ENCODE measurements at places on chromosomes 4 and X.

- no peak for DNase-seq
Observed at GRCh38 chrX:154354013-154354412, 20.4 kb downstream of the FLNA start.

GRCh38 chrX:153885968-153886903 lies at the start of gene L1CAM:
Gene L1CAM, minus strand, starts transcription at chrX:153886173. Its CDS starts 10,337 bp downstream, at chrX:153875836.
- no peak for DNase-seq

DNA sequence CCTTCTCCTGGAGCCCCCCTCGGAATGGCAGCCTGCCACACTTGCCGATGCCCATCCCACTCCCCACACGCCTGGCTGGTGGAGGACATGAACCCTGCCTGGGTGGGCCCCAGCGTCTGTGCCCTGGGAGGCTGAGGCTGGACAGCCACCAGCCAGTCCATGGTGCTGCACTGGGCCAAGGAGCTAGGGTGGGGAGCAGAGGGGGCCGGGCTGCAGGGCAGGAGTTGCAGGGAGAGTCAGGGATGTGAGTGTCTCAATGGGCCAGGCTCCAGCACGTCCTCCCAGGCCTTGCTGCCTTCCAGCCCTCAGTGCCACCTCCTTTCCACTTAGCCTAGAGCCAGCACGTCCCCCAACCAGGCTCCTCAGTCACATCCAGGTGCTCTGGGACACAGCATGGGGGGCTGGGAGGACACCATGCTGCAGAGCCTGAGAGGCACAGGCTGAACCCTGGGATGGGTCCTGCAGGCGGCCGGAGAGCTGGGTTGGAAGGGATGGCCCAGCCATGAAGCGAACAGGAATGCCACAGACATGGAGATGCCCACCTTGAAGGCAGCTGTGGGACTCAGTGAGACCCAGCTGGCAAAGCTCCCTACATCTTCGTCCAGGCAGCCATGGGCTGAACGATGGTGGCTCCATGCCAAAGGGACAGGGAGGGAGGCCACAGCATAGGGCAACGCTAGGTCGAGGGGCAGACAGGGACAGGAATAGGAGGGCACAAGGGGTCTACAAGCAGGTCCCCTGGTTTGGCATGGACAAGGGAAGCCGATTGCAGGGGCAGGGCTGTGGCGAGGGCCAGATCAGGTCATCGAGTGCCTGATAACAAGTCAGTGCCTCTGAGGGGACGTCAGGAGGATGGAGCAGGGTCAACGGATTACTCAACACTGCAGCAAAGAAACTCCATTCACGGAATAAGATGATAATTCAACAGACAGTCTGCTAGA lies 30.1 kb upstream of the MXD4 start:
- DNase-seq: no peak

GRCh38 chrX:22970861-22971260 lies 28.9 kb upstream of the DDX53 start:
- no peak for DNase-seq

- DNase-seq: no peak
Observed at GRCh38 chrX:136755411-136755810, 25.3 kb downstream of the ARHGEF6 start.

DNA sequence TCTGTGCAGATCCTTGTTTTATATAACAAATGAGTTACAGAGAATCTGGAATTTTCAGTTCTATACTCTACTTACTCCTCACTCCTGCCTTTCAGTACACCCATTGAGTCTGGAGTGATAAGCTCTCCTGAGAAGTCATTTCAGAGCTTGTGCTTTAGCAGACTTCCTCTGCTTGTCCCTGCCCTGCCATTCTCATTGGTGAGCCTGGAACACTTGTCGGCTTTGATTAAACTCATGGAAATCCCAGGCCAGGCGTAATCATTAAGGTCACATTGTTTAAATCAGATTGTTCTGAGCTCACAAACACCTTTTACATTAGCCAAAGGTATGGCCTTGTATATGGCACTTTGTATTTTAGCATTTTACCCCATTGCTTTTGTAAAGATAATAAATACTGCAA lies 102.7 kb downstream of the CNKSR2 start:
- DNase-seq: no peak

- DNase-seq: no peak
Observed at GRCh38 chr4:9916937-9917336, 104.4 kb downstream of the SLC2A9 start.

DNA sequence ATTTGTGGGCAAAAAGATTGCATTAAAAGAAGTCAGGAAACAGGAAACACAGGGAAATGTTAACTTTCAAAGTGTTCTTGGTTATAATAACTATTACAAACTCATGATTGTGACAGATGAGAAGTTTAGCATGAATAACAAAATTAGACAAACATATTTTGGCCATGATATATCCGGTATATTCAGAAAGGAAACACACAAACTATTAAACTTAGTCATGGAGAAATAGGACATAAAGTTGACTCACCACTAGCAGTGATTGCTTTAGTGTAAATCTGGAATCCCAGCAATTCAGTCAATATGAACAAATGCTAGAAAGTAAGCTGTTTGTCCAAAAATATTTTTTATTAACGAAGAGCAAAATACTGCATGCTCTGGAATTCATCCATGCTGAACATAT lies 1299.9 kb downstream of the C4orf33 start:
- peak; percentile 64 for DNase-seq

DNA sequence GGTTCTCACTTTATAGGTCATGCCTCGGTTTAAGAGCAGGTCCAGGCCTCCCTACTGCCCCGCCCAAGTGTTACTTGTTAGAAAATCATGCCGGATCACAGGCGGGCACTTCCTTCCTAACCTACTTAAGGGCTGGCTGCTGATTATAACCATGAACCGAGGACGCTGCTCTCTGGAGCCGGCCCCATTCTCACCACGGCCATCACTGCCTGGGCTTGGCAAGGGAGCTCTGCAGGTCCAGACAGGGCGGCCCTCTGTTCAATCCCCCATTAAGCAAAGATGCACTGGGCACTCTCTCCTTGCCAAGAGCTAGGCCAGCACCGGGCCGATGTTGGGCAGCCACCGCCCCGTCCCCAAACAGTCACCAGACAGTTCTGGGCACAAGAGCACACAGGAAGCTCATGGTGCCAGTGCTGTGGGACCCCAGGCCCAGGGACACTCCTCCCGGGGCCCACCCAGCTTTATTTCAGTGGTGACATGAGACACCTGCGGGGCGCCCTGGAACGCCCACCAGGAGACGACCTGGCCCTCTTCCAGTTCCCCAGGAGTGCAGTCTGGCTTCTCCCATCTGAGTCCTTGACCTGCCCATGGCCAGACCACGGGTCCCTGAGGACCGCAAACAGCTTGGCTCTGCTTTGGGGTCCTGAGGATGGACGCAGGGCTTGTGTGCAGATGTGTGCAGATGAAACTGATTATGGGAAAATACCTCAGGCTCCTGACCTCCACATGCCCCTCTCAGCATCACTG lies 44.0 kb downstream of the ABLIM2 start:
- DNase-seq: no peak

- DNase-seq: no peak
Observed at GRCh38 chr4:185011408-185011807, 6.9 kb upstream of the HELT start.

- no peak for DNase-seq
Observed at GRCh38 chr4:151983854-151984253, 223.0 kb upstream of the GATB start.

DNA sequence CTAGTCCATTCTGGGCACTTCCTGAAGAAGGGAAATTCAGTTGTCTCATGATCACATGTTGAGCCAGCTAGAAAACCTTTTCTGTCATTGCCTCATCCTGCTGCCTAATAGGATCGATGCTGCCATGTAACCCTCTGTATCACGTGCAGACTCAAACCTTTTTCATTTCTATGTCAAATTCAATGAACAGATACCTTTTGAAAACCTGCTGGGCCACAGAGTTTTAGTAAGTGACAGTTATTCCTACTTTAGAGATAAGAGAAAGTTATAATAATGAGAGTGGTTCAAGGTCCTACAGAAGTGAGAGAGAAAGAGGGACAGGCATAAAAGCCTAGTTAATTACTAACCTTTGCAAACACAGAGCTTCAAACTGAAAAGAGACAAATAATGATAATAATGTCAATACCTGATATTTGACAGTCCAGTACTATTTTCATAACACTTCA lies 46.0 kb downstream of the MAOA start:
- no peak for DNase-seq

Data from fibroblast of skin of left biceps (primary cell).